Activated T-cell treated with anti-CD3 and anti-CD28 coated beads, Interleukin-2, amount 50 U/mL, for 24 hours (primary cell): ENCODE measurements at places on chromosomes 6 and 20.

DNA sequence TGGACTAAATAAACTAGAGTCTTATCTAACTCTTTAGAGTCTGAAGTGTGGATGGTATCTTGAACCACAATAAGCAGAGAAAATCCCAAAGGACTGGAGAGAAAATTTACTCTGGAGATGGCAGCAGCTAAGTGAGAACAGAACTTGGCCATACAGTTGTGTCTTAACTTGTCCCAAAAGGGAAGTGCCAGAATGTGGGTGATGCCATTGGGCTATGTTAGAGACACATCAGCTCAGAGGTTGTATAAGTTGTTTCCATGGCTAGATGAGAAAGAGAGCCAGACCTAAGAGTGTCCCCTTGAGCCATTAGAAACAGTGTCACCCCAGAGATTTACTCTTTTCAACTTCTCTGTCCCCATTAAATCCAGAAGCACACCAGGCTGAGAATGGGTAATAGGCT is 36.2 kb downstream of the FOXO3 start:
- DNase-seq: no peak
- H3K27me3 ChIP-seq: no peaks in the 10 kb centered on the region
- no peaks in the 10 kb centered on the region for H3K36me3 ChIP-seq
- H3K27ac ChIP-seq: no peak overlapping the region

DNA sequence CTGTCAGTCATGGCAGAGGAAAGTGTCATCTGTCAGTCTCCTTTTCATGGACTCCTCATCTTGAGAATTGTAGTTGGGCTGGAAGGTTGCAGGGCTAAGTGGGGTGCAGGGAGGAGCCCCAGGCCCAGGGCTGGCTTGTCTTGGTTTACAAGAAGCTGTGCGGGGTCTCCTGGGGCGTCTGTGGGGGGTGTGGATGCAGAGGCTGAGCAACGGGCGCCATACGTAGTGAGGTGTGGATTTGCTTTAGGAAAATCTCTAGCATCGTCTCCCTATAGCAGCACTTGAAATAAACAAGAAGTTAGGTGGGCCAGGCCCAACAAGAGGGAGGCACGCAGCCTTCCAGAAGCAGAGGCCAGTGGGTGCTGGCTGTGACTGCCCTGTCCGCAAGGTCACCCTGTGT is 1.8 kb upstream of the SLC17A9 start:
- H3K27ac ChIP-seq: no peak overlapping the region
- H3K27me3 ChIP-seq: no peaks in the 10 kb centered on the region
- no peak for DNase-seq
- H3K4me3 ChIP-seq: no peak overlapping the region

- H3K4me3 ChIP-seq: peak overlapping the region; percentile 94
- peaks cover 38% of the 10 kb centered on the region for H3K36me3 ChIP-seq
- no peak for DNase-seq
Measured at GRCh38 chr20:2873747-2874041, 413 bp downstream of the PTPRA start.

DNA sequence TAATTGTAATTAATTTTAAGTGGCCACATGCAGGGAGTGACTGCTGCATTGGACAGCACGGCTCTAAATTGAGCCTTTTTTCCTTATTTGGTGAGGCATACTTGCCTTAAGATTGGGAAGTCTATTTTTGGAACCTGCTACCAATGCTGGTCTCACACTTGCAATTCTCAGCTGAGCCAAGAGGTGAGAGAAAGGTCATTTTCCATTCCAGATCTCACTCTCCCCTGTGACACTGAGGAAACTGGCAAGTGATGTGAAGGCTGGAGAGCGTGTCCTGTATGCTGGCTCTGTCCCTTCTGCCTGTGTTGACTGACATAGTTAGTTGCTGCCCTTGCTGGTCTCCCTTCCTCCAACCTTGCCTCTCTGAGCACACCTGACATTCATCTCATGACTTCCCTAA is 735 bp upstream of the MOG start:
- H3K27ac ChIP-seq: no peak overlapping the region
- H3K4me1 ChIP-seq: peaks cover 2% of the 10 kb centered on the region
- peaks cover 30% of the 10 kb centered on the region for H3K27me3 ChIP-seq
- H3K4me3 ChIP-seq: no peak overlapping the region
- no peaks in the 10 kb centered on the region for H3K36me3 ChIP-seq

- DNase-seq: no peak
- peaks cover 3% of the 10 kb centered on the region for H3K4me1 ChIP-seq
- no peak overlapping the region for H3K27ac ChIP-seq
- no peaks in the 10 kb centered on the region for H3K36me3 ChIP-seq
Measured at GRCh38 chr20:52761867-52762266, 210.3 kb upstream of the TSHZ2 start.

DNA sequence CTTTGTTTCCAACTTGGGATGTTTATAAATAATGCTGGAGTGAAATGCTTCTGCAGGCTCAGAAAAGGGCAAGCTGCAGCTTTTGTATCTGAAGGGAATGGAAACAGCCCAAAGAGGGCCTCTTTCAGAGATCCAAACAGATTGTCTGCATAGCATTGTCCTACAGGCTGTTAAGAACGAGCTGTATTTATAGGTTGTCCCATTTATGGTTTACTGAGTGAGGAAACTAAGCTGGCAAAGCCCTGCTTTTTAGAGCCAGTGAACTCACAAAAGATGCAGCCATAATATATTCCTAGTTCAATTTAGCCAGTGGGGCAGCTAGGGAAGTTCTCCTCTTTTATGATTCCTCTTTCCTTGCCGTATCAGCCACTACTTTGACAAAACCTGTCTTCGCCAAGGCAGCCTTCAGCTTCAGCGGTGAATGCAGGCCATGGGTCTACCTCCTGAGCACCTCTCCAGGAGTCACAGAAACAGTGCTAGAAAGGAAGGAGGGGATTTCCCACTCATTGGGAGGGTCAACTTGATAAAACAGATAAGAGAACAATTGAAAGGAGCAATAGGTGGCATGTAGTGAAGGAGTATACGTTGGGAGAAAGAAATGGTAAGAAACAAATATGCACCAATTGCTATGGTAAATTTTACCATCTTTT is 15.0 kb downstream of the KIAA0319 start:
- no peaks in the 10 kb centered on the region for H3K36me3 ChIP-seq
- H3K4me1 ChIP-seq: no peaks in the 10 kb centered on the region
- DNase-seq: no peak
- no peak overlapping the region for H3K27ac ChIP-seq

DNA sequence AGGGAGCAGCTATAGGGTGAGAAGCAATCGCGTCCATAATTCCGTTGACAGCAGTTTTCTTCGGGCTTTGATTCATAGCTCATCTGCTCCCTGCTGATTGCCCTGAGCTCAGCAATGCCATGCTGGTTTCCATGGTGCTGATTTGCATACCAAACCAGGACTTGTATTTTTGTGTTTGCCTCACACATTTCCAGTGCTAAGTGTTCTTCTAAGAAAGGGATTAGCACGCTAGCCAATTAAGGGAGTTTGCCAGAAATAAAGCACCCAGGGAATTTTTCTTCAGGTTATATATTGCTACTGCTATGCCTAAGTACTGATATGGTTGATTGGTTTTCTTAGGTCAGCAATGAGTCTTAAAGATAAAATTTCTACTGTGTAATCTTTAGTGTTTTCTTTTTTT is 177.6 kb downstream of the PLCB1 start:
- DNase-seq: no peak
- H3K4me1 ChIP-seq: peaks cover 10% of the 10 kb centered on the region
- H3K4me3 ChIP-seq: no peak overlapping the region
- H3K27ac ChIP-seq: no peak overlapping the region

GRCh38 chr6:148817689-148818088 is 70.9 kb downstream of the UST start:
- H3K4me1 ChIP-seq: no peaks in the 10 kb centered on the region
- no peak overlapping the region for H3K27ac ChIP-seq
- H3K36me3 ChIP-seq: no peaks in the 10 kb centered on the region
- H3K27me3 ChIP-seq: no peaks in the 10 kb centered on the region

- DNase-seq: no peak
- H3K27ac ChIP-seq: no peak overlapping the region
- no peak overlapping the region for H3K4me3 ChIP-seq
- no peaks in the 10 kb centered on the region for H3K36me3 ChIP-seq
Measured at GRCh38 chr6:52707963-52708680, 37.2 kb downstream of the TMEM14A start.

- DNase-seq: no peak
- no peak overlapping the region for H3K4me3 ChIP-seq
- peaks cover 57% of the 10 kb centered on the region for H3K36me3 ChIP-seq
Measured at GRCh38 chr20:3041854-3042409, 1.5 kb upstream of the GNRH2 start.

DNA sequence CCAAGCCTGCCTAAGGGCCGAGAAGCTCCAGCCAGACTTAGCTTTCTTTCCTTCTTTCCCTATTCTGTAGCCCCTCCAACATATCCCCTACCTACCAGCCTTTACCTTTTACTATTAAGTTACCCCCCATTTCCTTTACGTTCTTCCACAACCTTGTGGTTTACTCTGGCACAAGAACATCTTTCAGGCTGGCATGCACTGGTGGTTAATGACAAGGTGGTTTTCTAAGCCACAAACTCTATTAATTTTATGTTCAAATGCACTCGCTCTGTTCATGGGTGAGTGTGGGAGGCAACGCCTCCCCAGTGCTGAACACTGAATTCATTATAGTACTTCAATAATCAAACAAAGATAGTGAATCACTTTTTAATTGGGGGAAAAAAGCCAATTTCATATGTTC is 64.4 kb downstream of the TRERF1 start:
- DNase-seq: no peak
- H3K36me3 ChIP-seq: peaks cover 4% of the 10 kb centered on the region
- H3K27ac ChIP-seq: peak overlapping the region; percentile 97

DNA sequence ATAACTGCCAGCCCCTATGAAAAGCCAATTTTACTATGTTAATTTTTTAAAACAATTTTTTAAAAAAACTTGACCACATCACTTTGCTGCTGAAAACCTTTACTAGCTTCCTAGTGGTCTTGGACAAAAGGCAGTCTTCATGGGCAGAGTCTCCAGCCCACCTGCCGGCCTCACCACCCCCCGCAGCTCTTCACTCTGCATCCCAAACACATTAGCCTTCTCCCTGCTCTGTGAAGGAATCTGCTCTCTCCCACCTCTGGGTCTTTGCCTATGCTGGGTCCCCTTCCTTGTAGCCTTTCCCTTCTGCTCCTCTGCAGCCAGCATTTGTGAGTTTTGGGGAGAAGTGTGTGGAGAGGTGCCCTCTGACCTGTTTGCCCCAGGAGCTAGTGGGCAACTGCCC is 170.7 kb upstream of the MLN start:
- peaks cover 45% of the 10 kb centered on the region for H3K27me3 ChIP-seq
- H3K36me3 ChIP-seq: no peaks in the 10 kb centered on the region
- peaks cover 4% of the 10 kb centered on the region for H3K4me1 ChIP-seq
- H3K4me3 ChIP-seq: no peak overlapping the region
- no peak for DNase-seq
- no peak overlapping the region for H3K27ac ChIP-seq
